ENCODE measurements at places on chromosomes 3 and 15.

- DNase-seq: no peak
Observed at GRCh38 chr3:50122661-50123391, 32.3 kb upstream of the SEMA3F start.

DNA sequence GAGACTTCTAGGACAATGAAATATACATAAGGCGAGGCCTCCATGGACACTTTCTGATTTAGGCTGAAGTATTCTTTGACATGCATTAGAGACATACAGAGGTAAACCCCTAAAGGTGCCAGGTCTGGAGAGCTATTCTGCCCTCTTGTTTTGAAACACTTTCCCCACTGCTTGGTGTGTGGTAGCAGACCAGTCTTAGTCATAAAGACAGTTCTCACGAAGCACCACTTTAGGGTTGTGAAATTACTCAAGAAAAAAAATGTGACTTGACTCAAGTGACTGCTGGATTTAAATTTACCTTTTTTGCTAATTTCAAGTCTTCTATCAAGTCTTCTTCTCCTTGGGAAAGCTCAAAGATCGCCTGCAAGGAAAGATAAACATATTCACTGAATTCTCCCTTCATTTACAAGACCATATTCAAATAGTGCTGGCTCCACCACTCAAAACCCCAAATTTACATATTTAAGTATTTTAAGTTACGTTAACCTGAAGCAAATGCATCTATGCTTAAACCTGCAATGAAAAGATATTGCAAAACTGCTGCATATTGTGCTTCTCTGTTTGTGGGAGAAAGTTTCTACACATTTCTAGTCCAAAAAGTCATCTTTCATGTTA lies 48.4 kb downstream of the ARHGEF3 start:
- DNase-seq: peak; percentile 35

- DNase-seq: no peak
Observed at GRCh38 chr15:85934691-85935090, 140.0 kb upstream of the KLHL25 start.

GRCh38 chr3:67529915-67530314 lies 124.5 kb downstream of the SUCLG2 start:
- DNase-seq: no peak

DNA sequence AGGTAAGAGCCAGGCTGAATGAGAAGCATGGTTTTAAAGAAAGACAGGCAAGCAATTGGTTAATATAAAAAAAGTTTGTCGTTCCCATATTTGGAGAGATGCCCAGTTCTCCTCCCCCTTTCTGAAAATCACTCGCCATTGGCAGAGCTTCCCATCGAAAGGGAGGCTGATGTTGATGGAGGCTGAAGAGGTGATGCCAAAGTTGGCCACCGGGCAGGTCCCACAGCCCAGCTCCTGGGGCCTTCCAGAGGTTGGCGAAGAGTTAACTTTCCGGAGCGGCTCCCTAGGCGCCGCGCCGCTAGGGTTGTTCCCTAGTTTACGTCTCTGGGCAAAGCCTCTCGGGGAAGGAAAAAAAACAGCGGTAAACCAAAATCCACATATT lies 793 bp downstream of the PCOLCE2 start:
- DNase-seq: no peak

DNA sequence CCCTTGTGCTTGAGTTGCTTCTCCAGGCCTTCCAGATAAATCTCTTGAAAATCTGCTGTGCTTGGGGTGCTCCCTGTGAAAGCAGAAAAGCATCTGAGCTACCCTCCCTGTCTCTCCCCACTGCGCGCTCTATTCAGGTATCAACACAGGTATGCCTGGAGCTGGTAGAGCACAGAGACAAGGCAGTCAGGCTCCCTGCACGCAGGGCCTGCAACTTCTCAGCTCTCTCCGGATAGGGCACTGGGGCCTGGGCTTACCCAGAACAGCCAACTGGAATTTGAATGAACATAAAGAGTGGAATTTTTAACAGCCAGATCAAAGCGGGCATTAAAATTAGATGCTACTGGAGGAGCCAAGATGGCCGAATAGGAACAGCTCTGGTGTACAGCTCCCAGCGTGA lies 183.6 kb downstream of the XXYLT1 start:
- no peak for DNase-seq

GRCh38 chr3:45079715-45080114 lies 53.6 kb downstream of the CLEC3B start:
- no peak for DNase-seq

DNA sequence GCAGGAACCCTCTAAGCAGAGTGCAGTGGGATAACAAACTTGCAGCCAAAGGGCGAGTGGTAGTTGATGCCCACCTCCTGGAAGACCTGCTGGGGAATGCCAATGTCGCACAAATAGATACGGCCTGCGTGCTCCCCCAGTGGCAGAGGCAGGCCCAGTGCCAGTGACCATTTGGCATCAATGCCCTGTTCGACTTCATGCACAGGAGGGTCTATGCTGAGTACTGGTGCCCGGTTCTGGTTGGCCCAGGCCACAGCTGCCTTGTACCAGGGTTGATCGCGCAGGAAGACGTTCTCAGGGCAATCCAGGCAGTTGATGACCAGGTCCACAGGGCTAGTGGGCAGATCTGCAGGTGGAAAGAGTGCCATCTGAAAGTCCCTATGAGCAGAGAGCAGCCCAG lies 17.0 kb downstream of the CLK3 start:
- no peak for DNase-seq

- no peak for DNase-seq
Observed at GRCh38 chr3:37097776-37098175, 76.6 kb downstream of the LRRFIP2 start.

DNA sequence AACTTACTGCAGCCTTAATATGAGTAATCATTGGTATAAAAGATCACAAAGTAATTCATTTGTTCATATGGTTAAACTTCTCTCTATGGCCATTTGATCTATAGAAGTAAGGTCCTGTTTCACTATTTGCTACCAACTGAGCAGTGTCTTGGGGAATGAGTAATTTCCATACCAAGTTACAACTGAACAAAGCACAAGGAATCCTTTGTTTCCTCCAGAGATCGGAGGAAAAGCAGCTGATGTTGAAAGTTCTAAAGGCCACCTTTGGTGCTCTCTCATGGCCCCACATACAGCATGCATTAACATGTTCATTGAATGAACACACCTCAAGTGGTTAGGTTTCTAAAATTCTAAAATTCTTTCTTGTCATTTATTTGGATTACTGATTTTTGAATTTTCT lies 7.1 kb upstream of the CNTN3 start:
- no peak for DNase-seq

DNA sequence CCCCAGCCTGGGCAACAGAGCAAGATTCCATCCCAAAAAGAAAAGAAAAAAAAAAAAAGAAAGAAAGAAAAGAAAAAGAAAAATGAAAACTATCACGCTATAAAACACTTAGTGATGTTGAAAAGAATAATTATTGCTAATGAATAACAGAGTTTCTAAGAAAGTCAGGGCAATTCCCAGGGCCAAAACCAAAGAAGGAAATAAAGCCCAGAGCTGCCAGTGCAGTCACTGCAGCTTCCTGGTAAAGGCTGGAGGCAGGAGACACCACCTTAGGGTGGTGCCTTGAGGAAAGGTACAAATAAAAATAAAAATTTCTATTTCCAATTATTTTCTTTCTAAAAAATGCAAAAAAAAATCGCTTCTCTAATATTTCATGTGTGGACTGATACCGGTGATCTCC lies 19.7 kb upstream of the UACA start:
- no peak for DNase-seq

DNA sequence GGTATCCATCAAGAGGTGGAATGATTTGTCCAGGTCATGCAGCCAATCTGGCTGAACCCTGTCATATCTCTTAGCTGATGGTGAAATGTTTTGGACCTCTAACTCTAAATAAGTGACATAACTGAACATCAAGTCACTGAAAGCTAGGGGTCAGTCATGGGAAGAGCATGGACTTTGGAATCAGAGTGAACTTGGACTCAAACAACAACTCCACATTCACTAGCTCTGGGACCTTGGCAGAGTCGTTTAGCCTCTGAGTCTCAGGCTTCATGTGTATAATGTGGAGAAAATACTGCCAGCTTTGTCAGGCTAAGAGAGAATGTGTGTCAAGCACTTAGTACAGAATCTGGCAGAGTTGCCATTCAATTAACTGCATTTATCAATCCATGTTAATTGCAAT lies 557.8 kb upstream of the CFAP20DC start:
- DNase-seq: no peak

DNA sequence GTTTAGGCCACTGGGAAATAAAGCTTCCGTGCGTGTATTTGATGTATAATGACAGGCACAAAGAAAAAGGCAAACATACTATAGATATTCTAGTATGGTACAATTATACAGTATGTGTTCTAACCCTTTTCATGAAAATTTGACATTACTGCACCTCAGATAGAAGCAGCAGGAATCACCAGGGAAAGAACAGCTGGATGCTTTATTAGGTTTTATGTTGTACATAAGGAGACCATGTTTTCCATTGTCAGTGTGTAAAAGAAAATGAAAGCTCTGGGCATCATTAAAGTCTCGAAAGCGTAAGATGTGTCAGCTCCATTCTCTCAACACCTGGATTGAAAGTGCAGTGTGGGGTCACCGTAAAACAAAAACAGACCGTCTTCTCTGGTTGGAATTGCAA lies 302.1 kb downstream of the ROBO2 start:
- no peak for DNase-seq

- no peak for DNase-seq
Observed at GRCh38 chr3:123318374-123318773, 116.6 kb downstream of the SEC22A start.

- DNase-seq: no peak
Observed at GRCh38 chr3:157335233-157336076, 101.2 kb upstream of the PTX3 start.

- DNase-seq: no peak
Observed at GRCh38 chr15:101613130-101614000, 38.8 kb downstream of the TM2D3 start.

- no peak for DNase-seq
Observed at GRCh38 chr3:79113876-79114275, 653.9 kb downstream of the ROBO1 start.

DNA sequence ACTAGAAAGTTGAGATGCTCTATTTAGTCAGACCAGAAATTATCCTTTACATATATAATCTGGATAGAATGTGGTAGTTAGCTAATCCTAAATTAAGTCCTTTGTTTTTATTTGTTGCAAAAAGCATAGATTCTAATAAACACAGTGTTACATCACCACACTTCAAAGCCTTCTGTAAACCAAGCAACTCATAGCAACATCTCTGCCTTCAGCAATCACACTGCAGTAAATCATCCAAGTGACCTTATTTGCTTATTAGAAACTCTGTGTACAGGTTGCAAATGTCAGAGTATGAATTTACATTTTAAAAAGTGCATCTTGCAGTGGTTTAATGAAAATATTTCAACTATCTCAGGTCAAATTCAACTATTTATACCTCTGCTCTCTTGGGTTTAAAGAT lies 242.5 kb downstream of the GBE1 start:
- DNase-seq: no peak

DNA sequence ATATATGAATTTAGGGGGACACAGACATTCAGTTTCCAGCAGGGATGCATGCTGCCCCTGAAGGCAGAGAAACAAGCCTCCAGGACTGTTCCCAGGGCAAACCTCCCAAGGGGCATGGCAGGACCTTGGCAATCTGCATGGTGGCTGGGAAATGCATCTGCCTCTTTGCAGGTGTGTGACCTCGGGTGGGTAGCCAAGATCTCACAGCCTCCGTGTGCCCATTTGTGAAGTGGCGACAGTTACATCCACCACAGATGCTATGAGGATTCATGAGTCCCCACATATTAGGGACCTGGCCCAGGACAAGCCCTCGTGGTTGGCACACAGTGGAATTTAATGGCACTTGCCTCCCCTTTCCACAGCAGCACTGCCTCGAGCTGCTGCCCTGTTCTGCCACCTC lies 29.9 kb downstream of the SLC28A1 start:
- no peak for DNase-seq

DNA sequence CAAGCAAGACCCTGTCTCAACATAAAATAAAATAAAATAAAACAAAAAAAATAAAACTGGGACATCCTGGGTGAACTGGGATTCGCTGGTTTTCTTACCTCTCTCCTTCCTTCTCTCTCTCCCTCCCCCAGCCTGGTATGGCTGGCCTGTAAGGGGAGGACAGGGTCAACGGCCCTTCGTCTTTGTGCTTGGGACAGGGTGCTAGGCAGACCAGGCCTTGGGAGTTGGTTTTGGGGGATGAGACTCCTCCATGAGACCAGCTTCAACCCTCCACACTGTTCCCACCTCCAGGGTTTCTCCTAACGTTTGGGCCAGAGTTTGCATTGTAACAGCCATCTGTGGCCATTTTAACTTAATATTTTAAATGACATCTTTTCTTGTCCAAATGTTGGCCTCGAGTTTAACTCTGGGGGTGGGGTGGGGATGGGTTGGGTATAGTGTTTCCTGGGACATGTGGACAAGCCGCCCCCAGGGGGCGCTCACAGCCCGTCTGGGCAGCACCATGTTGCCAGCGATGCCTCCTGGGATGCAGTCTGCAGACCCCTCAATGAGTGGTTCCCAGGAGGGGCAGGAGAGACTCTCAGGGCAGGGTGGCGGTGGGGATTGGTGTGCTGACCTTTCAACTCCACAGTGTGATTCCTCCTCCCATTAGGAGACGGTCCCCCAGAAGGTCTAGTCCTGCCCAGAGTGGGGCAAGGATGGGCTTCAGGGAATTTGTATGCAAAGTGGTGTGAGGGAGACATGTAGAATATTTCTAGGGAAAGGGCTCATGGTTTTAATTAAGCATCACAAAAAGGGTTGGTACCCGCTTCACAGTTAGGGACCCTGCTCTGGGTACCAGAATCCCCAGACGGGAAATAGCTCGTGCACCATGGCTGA lies 37.7 kb upstream of the LCTL start:
- DNase-seq: peak; percentile 82

DNA sequence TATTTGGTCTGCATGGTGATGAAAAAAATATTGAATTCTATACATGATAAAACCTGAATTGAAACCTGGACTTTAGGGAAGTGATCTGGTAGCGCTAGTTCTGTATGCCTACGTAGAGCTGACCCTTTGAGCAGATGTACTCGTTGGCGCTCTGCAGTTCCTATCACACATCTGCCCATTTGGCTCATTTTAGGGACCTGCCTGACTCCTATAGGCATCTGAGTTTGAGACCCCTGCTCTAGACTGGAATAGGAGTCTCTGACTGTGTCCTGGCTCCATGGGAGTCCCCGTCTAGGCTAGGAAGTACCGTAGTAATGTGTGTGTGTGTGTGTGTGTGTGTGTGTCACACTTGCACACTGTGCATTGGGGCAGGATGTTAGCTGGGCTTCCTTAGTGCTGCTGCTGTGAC lies 21.2 kb downstream of the STARD5 start:
- peak; percentile 58 for DNase-seq

- no peak for DNase-seq
Observed at GRCh38 chr3:7683426-7683825, 818.2 kb upstream of the LMCD1 start.

DNA sequence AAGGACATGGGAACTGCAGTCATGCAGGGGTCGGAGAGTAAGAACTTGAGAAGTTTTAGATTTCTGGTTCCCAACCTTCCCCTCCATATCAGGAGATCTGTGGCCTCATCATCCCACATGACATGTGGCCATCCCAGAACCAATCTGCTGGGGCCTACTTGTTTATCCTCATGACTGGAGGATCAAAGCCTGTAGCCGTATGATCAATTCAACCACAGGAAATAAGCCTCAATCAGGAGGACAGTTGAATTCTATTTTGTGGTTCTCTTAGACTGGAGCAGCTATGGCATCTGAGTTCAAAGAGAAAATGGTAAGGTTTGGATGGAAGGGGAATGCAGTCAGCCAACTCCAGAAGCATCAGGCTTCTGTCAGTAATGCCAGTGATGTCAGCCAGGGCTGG lies 57.2 kb downstream of the IL16 start:
- no peak for DNase-seq

Data from CD4-positive, alpha-beta T cell treated with Interleukin-17A for 4 hours (primary cell).